ENCODE measurements at places on chromosomes 6 and 20.

DNA sequence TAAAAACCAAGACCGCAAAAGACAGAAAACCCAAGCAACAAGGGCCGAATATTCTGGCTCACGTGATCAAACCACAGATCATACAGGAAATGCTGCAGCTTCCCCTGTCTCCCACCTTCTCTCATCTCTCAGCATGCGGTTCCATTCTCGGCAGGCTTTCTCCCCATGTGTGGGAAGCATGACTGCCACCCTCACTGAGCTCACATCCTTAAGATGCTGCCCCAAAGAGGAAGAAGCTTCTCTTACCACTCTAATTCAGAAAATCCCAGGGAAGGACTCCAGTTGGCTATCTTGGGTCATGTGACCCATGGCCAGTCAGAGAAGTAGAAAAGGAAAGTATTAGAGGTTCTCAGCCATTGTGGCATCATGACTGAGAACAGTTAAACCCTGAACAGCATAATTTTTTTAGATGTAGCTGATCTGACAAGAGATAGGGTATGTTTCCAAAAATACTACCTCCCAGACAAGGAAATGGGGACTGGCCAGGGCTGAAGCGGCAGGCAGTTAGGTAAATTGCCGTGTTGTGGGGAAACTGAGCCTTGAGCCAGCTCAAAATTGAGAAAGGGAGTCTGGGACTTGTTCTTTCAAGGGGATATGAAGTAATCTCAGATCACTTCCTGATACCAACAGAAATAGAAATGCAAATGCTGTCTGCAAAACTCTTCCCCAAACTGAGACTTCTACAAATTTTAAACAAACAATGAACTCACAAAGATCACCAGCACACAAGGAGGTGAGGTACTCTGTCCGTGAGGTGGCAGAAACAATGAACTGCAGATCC lies 37.1 kb upstream of the GRM4 start:
- peak; percentile 41 for DNase-seq

- DNase-seq: no peak
These were observed 13.9 kb downstream of the PI16 start for GRCh38 chr6:36968266-36968977.

DNA sequence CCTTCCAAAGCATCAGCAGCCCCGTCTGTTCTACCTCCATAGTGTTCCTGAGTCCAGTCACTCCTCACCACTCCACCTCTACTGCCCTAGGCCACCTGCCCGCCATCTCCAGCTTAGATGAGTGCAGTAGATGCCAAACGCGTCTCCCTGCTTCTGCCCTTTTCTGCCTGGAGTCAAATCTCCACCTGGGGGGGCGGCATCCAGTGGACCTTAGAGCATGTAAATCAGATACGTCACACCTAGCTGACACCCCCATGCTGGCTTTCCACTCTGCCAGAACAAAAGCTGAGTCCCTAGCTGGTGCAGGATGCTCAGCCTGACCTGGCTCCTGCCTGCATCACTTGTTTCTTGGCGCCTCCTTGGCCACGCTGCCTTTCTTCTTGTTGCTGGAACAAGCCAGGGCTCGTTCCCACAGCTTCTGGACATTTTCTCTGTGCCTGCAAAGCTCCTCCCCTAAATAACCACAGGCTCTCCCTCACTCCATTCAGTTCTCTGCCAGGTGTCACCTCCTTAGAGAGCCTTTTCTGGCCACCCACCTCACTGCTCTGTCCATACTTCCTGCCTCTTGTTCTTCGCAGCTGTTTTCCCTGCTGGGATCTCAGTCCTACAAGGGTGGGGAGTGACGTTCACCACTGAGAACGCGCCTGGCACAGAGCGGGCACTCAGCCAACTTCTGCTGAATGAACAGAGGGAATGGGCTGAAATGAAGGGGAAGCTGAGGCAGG lies 5.8 kb downstream of the DDR1 start:
- DNase-seq: no peak

- no peak for DNase-seq
These were observed 46.0 kb downstream of the DLL1 start for GRCh38 chr6:170244721-170245474.

- DNase-seq: no peak
These were observed 262.8 kb downstream of the FARS2 start for GRCh38 chr6:5524110-5524509.

GRCh38 chr20:60206259-60206658 lies 248.0 kb downstream of the CDH26 start:
- no peak for DNase-seq

All from activated CD4-positive, alpha-beta T cell treated with anti-CD3 and anti-CD28 coated beads for 24 hours (primary cell).